Stimulated activated CD8-positive, alpha-beta memory T cell treated with anti-CD3 and anti-CD28 coated beads, Interleukin-4, amount 100 ng/mL, for 4 hours (primary cell): ENCODE measurements at places on chromosomes 5 and 9.

DNA sequence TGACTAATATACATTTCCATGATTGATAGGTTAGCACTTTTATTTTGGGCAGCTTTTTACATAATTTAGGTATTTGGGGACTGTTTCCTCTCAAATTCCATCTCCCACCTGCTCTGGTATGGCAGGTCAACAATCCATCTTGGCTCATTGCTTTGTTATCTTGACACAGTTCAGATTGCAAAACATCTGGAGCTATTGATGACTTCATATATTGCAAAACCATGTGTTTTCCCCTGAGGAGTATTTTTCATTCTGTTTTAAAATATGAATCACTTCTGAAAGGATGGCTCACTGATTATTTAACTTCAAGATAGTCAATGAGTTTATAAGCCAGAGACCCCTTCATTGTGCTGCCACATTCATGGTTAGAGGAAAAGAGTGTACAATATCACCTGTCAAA, 1206.0 kb upstream of the C9orf72 start:
- DNase-seq, result no peak

DNA sequence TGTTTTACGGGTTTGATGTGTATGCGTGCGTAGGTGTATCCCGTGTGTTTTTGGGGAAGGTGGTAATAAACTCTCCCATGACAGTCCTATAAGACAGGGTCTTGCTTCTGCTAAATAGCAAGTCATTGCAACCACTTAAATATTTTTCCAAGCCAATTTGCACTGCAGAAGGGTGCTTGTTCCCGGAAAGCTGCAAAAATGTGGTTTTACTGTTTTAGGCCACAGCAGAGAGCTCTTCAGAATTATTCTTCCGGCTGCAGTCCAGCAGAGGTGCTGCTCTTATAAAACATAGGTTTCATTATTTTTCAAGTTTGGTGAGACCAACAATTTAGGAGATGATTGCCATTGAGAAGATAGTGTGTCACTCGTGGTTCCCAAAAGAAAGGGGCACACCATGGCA, 192.8 kb downstream of the NTRK2 start:
- no peak for DNase-seq

DNA sequence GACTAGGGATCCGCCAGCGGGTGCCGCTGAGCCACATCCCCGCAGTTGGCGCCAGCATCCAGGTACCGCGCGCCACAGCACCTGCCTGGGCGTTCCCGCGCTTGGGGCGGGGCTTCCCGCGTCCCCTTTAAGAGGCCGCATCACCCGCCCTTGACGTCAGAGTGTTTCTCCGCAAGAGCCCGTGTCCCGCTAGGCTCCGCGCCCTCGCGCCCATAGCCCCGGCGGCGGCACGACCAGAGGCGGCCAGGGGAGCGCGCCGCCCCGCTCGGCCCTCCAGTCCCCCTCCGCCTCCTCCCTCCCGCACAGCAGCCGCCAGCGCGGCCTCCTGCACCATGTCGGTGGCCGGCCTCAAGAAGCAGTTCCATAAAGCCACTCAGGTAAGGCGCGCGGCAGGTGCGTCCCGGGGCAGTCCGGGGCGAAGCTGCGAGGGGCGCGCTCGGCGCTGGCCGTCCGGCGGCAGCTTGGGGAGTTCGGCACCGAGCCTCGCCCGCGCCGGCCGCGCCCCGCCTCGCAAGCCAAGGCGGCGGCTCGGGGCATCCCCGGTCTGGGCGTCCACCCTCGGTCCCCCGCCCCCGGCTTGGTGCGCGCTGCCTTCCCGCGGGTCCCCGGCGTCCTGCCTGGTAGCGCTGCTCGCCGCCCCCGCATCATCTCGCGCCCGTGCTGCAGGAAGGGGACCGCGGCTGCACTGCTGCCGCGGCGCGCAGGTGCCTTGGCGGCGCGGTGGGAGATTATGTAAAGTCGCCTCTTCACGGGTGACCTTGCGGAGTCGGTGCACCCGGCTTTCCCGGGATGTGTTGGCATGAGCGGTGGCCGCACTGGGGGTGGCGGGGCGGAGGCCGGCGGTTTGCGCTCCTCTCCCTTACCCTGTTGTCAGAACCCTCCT, at the start of gene SH3GL2:
Gene SH3GL2 (plus strand): TSS at position 156 of the 883 bp plus-strand sequence.
- no peak for DNase-seq

DNA sequence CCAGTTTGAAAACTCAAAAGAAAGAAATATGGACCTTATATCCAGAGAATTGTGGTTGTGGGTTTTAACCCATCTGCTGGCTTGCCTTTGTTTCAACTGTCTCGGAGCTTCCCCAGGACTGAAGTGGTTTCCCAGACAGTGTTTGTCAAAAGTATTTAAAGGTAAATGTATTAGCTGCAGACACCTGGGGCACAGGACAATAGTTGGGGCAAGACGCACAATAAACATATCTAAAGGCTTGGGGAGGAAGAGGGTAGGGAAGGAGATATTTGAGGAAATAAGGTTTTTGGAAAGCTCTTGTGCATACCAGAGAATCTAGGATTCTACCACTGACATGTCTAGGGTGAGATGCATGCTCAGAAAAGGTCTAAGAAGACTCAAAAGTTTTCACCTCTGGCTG, 99.0 kb downstream of the ADAMTS2 start:
- no peak for DNase-seq

DNA sequence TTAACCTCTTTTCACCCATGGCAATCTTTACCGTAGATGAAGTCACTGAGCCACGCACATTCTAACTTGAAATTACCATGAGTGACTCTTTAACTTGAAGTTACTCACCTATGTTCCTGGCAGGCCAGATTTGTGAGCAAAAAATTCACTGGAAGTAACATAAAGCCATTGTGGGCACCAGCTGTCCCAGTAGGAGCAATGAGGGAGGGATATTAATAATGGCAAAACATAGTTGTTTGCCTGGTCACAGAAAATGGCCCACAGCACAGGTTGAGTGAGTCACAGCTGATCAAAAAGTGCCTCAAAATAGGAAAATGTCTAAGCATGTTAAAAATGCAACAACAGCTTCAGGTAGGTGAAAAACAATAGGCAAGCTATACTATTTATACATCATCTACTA, 146.6 kb downstream of the EFNA5 start:
- no peak for DNase-seq

DNA sequence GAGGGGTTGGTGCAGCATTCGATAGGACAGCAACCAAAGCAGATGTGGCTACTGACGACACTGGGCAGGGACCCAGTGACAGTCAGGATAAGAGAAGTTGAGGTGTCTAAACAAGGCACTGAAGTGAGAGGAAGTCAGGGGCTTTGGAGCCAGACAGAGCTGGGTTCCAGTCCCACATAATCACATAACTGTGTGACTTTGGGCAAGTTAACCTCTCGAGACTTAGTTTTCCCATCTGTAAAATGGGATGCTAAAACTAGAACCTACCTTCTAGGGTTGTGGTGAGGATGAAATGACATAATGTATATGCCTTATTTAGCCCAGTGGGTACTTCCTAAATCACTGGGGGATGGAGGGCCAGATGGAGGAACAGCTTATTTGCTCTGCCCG, 3.1 kb downstream of the ANGPTL2 start:
- DNase-seq, result no peak

DNA sequence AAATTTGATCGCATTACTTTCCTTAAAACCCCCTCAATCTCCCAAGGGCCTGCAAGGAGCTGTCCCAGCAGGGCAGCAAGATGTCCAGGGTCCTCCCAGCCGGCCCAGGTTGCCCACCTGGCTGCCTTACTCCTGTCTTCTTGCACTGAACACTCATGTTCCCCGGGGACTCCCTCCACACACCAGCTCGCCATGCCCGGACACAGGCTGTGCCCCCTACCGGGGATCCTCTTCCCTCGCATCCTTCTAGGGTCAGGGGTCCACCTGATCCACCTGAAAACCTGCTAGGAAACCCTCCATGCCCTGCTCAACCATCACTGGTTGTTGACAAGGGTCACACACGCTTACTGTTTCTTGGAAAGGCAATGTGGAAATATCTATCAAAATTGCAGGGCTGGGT, 172.0 kb upstream of the MSX2 start:
- DNase-seq, result no peak

DNA sequence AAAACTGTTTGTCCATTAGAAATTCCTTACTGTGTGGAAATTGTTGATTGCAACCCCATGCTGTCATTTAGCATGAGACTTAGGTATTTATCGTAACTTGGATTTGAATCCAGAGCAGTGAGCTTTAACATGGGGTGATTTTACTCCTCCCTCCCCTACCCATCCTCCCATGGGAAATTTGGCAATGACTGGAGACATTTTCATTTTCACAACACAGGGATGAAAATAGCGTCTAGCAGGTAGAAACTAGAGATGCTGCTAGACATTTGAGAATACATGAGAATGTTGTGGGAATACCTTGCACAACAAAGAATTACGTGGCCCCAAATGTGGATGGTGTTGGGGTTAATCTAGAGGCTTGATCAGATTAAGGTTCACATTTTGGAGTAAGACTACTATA, 191.3 kb upstream of the MPDZ start:
- no peak for DNase-seq

GRCh38 chr5:151383011-151383410, 35.7 kb upstream of the SLC36A2 start:
- no peak for DNase-seq

DNA sequence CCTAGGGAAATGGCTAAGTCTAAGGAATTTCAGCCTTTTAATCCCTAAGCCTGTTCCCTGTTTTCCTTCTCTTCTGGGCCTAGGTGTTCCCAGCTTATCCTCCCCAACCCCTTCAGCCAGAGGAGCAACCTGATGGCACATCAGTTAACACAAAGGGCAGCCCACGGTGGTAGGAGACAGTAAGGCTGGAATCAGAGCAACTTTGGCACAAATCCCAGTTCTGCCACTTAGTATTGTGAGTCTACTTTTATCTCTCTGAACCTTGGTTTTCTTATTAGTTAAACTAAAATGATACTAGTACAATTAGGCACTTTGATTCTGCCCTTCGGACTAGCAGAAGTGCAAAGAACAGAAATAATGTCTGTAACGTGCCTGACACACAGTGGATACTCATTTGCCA, 246.8 kb downstream of the SAXO1 start:
- DNase-seq, result no peak

- DNase-seq, result no peak
These were observed 137.8 kb downstream of the SEMA6A start for GRCh38 chr5:116436674-116437350.

DNA sequence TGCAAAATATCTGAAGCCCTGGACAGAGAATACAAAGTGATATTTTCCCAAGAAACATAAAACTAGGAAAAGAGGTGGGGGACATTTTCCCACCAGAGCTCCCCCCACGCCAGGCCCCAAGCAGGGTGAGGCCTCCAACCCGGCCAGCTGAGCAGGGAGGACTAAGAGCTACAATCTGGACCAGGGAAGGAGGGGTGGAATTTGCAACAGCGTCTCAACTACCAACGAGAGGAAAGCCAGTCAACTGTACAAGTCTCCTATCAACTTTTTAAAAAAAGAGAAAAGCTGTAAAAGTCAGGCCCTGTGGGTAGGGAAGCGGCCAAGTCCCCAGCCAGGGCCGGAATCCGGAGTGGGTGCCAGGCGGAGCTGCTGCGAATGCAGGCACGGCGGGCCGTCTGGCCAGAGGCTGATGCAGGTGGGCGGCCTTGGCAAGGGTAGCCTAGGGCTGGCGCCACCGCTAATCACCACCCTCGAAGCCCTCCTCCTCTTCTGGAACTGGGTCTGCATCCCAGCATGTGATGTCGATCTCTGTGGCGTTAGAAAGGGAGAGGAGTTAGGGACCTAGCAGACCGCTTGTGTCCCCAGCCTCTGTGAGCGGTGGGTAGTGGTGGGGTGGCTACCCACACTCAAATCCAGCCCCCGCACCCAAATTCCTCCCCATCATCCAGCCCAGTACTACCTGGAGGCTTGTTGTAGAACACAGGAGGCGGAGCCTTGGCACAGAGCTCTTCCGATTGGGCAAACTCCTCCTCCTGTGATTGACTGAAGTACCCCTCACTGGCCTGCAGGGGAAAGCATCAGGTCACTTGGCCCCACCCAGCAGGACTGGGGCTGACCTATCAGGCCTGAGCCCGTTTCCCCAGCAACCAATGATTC, 10.6 kb downstream of the PRR7 start:
- DNase-seq, result no peak

DNA sequence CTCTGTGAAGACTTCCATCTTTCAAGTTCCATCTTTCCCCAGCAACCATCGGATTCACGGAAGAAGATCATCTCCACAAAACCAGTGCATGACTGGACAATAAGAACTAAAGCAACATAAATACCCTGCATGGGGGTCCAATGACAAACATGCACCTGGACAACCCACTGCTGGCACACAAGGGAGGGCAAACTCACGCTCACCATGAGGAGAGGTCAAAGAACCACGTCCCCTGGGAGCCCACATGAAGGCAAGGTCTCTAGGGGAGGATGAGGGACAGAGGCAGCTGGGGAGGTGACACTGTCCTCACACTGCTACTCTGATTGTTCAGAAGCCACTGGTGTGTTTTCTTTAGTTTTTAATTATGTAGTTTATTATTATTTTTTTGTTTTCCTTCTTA, 190.8 kb downstream of the MED10 start:
- no peak for DNase-seq

DNA sequence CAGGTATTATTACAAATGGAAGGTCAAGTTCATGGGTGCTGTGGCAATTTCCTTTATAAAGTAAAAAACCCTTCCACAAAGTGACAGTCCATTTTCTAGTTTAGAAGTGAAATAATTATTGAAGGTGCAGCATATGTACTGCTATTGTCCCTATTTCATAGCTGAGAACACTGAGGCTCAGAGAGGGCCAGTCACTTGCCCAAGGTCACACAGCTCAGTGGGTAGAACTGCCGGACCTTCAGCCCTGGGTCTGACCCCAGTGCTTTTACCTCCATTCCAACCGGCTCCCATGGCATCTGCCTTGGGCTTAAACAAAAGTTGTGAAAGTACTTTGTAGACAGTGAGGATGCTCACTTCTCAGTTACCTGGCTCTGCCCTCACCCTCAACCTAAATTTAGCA, 150.6 kb upstream of the SMIM23 start:
- DNase-seq, result no peak

DNA sequence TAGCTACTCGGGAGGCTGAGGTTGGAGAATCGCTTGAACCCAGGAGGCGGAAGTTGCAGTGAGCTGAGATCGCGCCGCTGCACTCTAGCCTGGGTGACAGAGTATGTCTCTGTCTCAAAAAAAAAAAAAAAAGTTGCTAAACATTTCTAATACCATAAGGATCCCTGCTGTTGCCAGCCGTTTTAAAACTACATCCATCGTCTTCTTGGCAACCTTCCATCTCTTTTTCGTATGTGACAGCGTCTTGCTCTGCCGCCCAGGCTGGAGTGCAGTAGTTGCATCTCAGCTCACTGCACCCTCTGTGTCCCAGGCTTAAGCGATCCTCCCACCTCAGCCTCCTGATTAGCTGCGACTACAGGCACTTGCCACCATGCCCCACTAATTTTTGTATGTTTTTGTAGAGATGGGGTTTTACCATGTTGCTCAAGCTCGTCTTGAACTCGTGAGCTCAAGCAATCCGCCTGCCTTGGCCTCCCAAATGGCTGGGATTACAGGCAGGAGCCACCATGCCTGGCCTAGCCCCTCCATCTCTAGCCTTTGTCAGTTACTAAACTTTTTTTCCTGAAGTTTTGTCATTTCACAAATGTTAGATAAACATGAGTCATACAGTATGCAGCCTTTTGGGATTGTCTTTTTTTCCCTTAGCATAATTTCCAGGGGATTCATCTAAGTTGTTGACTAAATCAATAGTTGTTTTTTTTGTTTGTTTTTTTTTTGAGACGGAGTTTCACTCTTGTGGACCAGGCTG, 13.5 kb downstream of the NSD1 start:
- DNase-seq, result no peak
